Renal cortex interstitium (tissue), 15 donors: ENCODE measurements at places on chromosomes 5 and 9. TPM values are rescaled to one million over a fixed set of nuclear protein-coding genes. Genes with fewer than 3 reads are reported as not detected.

- no peak for DNase-seq
Observed at GRCh38 chr9:68777070-68777763, 72.2 kb downstream of the PIP5K1B start.

Gene PCDHA12
- 0.12 TPM for polyA plus RNA-seq

- no peak for DNase-seq
Observed at GRCh38 chr9:114314881-114315722, 7.8 kb upstream of the ORM1 start.

- no peak for DNase-seq
Observed at GRCh38 chr9:110187126-110187525, 20.8 kb downstream of the C9orf152 start.

GRCh38 chr9:115597330-115597895, 479.5 kb upstream of the TNC start:
- DNase-seq: no peak

Gene CDK5RAP2
- polyA plus RNA-seq: 57.9 TPM

DNA sequence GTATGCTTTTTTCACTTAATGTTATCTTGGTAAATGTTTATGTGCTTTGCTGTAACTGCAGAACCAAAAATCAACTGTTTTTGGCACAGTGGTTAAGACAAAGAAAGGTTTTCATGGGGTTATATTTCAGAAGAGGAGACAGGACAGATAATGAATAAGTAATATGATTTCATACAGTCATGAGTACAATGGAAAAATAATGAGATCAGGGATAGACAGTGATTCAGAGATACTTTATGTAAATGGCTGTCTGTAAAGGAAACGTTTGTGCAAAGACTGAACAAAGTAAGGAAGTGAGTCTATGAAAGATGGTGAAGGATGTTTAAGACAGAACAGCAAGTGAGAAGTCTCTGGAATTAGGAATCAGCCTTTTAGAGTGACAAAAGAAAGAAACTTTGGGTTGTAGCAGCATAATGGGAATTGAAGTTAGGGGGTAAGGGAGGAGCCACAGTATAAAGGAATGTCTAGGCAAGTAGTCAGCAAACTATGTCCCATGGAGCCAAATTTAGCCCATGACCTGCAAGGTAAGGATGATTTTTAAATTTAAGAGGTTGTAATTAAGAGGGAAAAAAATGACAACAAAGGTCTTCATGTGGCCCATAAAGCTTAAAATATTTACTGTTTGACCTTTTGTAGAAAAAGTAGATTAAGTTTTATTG, 55.0 kb downstream of the TNPO1 start:
- DNase-seq: no peak

Gene DIRAS2
- polyA plus RNA-seq: 3.9 TPM

- no peak for DNase-seq
Observed at GRCh38 chr5:177361418-177362291, 3.9 kb downstream of the RGS14 start.

Gene CHD1
- 81.1 TPM for polyA plus RNA-seq

- DNase-seq: no peak
Observed at GRCh38 chr5:169628892-169629291, 8.2 kb upstream of the DOCK2 start.

GRCh38 chr9:7392148-7392547, 407.4 kb downstream of the DMAC1 start:
- peak; percentile 53 for DNase-seq

GRCh38 chr5:122252319-122252718, 59.7 kb upstream of the SNCAIP start:
- DNase-seq: no peak

- peak; percentile 25 for DNase-seq
Observed at GRCh38 chr5:8905021-8905420, 640.9 kb downstream of the SEMA5A start.

Gene TAS2R1
- polyA plus RNA-seq: 0.10 TPM

Gene SLC25A2
- 0.14 TPM for polyA plus RNA-seq

GRCh38 chr9:110801426-110801825, 132.8 kb downstream of the MUSK start:
- no peak for DNase-seq

GRCh38 chr5:124537107-124537506, 209.3 kb downstream of the ZNF608 start:
- no peak for DNase-seq

- DNase-seq: no peak
Observed at GRCh38 chr5:159052401-159053011, 47.2 kb downstream of the EBF1 start.

Gene PRDM9
- polyA plus RNA-seq: not detected

DNA sequence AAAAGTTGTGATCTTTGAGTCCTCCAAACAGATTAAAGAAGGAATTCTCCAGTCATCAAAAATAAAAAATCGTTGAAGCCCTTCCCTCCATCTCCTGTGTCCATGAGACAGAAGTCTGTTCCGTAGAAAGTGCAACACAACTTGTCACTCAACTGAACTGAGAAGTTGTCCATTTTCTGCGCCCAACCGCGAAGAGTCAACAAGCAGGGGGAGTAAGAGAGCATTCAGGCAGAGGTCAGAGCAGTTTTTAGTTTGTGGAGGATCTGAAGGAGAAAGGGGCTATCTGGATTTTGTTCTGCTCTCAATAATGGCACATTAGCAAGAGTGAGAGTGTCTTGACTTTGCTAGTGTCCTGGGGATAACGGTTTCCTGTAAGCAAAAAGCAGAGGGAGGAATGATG, 303.9 kb downstream of the ICE1 start:
- no peak for DNase-seq

Gene PCDHGB4
- polyA plus RNA-seq: 6.1 TPM

DNA sequence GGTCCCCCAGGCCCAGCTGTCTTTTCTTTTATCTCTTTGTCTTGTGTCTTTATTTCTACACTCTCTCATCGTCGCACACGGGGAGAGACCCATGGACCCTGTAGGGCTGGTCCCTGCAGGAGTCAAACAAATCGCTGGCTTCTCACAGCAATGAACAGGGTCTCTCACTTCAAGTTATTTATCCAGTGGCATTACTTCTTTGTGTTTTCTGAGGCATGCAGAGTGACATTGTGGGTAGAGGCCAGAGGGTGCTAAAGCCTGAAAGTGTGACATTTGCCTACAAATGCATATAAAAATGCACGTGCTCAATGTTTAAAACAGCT, 127.6 kb downstream of the ST8SIA4 start:
- DNase-seq: no peak
